Activated CD4-positive, alpha-beta memory T cell treated with anti-CD3 and anti-CD28 coated beads for 36 hours (primary cell): ENCODE measurements at places on chromosomes 16 and 17. TPM values are rescaled to one million over a fixed set of nuclear protein-coding genes. Genes with fewer than 3 reads are reported as not detected.

DNA sequence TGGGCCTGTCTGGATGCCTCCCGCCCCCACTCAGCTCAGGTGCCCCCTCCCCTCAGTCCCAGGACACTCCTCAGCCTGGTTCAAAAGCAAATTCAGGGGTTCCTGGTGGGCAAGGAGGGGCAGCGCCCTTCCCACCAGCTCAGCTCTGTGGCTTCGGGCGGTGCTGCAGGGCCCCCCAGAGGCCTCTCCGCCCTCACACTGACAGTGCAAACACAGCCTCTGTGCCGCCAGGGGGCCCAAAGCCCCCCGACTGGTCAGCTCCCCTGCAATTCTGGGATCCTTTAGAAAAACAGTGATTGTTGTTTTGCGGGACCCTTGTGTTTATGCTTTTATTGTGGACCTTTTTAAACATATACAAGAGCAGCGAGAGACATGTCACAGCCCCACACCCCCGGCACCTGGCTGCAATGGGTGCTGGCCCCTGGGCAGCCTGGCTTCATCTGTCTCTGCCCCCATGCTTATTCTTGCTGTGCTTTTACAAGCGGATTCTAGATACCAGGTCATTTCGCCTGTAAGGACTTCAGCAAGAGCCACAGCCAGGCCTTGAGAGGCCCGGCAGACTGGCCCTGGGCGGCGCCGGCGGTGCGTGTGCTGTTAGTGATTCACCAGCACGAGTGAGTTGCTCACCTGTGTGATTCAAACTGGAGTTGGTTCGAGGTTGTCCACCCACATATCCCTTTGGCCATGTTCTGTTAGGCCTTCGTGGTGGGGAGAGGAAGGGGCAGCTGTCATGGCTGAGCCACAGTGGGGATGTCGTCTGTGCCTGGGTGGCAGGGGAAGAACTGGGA is 21.2 kb downstream of the ZNF469 start:
- DNase-seq: no peak

DNA sequence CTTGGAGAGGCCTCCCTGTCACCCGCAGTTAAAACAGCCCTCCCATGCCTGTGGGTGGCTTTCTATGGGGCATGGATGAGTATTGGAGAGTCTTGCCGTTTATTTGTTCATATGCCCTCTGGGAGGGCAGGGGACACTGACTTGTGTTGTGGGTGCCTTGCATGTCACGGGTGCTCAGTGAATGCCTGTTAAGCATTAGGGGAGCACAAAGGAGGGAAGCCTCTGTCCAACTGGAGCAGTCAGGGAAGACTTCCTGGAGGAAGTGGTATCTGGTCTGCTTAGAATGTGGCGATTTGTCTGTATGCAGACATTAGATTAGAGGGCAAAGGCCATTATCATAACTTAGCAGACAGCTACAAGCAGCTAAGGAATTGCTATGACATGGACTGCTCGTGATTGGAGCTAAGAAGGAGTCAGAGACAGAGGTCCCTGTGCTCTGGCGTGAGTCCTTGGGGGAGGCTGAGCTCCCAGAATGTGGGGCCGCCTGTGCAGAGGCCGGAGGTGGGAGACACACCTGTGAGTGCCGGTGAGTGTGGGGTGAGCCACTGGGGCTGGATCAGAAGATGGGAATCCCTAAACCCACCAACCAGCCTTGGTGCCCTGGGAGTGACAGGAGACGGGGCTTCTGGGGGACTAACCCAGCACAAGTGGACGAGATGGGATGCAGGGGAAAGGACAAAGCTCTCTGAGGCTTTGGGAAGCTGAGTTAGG is 286.1 kb downstream of the SEC14L1 start:
- no peak for DNase-seq

SMIM36 gene
- total RNA-seq: not detected

DNA sequence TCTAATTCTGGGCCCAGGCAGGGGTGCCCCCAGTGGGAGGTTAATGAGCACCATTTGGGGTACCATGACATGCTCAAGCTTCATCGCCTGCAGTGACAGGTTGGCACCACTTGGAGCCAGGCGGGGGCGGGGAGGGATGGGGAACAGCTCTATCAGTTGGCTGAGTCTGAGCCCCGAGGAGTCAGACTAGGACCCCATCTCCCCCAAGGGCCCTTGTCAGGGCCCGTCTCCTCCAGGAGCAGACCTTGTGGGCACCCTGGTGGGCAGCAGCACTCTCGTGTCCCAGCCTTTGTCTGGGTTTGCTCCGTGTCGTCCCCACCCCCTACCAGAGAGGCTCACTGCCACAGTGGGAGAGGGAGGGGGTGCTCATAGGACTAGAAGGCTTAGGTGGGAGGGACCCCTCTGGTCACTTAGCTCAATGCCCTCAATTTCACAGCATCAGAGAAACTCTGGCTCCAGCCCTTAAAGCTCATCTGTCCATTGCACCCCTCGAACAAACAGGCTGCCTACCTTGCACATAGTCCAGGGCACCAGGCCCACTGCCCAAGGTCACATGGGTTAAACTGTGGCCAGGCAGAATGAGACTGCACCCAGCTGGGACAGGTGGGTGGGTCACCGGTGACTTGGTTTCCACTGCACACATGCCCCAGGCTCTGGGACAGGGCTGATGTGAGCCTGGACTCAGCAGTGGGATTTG is 4.1 kb downstream of the PPP1R9B start:
- DNase-seq: peak; percentile 56

OMG gene
- total RNA-seq: 0.15 TPM

GRCh38 chr17:66306446-66306845 is 4.0 kb downstream of the PRKCA start:
- no peak for DNase-seq

DNA sequence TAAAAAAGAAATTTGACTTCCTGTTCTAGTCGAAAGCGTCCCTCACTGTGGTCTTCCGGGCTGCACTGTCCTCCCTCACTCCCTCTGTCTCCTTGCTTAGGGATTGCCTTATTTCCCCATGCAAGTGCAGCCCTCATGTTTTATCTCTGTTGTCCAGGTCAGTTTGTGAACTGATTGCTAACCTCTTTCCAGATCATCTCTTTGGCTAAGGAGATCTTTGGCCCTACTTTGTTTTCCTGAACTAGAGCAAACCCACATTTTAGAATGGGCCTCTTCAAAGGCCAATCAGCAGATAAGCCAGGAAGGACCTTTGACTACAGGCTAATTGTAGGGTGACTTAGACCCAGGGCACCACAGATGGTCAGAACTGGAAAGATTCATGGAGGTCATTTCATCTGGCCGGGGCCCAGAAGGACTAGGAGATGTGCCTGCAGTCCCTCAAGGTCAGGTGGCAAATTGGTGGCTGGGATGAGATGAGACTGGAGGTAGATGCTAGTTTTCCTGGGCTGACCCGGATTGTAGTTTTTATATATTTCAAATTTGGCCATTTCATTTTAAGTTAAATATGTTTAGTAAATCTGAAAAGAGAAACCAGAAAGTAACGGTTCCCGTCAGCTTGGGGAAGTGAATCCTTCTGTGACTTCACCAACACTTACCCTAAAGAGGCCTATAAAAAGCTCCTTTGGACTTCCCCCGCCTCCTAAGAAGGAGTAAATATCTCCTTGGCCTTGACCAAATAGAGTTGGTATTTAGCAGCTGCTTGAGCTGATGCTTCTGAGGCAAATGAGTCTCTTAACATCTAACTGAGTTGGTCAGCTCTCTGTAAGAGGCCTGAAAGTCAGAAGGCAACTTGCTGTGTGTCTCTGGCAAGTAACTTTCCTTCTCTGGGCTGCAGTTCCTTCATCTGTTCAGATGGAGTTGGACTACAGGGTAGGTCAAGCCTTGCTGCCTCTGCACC is 6.2 kb upstream of the SLC25A19 start:
- DNase-seq: peak; percentile 58

GRCh38 chr17:47693731-47694580 is at the start of gene TBKBP1:
Gene TBKBP1 (plus strand): TSS chr17:47694161. CDS start chr17:47696113, 1,952 bp downstream.
- peak; percentile 63 for DNase-seq

- DNase-seq: peak; percentile 32
Observed at GRCh38 chr17:18963126-18964017, 11.4 kb downstream of the SLC5A10 start.

TMIGD1 gene
- not detected for total RNA-seq

DNA sequence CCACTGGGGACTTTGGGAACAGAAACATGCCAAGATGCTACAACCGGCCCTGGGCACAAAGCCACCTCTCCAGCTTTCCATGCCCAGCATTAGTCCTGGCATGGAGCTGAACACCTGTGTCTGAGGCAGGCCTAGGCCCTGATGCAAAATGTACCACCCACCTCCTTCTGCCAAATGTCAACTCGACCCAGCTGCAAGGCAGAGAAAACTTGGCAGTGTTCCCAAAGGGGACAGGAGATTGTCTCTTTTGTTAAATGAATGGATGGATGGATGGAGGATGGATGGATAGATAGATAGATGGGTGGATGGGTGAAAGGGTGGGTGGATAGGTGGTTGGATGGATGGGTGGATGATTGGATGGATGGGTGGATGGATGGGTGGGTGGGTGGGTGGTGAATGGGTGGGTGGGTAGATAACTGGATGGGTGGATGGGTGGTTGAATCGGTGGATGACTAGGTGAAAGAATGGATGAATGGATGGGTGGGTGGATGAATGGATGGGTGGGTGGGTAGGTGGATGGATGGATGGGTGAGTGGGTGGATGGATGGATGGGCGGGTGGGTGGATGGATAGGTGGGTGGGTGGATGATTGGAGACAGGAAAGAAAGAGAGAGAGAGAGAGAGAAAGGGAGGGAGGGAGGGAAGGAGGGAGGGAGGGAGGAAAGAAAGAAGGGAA is 73.4 kb upstream of the TNRC6C start:
- no peak for DNase-seq

DNA sequence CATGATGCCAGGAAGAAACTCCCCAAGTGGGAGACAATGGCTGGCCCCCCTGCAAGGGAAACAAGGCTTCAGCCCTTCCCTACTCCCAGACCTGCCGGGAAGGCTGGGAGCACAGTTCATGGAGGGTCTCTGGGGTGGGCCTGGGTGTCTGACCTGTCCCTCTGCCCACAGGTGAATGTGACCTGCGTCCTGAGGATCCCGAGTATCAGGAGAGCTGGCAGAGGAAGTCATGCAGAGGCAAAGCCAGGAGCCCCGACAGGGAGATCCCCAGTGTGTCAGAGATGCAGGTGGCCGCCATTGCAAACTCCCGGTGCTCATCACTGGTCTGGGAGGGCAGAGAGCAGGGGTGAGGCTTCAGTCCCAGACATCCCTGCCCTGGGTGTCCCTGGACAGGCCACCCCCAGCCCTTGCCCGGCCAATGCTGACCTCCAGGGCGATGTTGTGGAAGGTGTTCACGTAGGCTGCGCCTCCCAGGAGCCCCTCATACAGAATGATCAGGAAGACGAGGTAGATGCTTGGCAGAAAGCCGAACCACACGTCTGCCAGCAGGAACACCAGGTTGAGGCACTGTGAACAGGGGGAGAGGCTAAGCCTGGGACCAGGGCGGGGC is 5.3 kb upstream of the NPIPB7 start:
- no peak for DNase-seq

SSTR5 gene
- not detected for total RNA-seq

DNA sequence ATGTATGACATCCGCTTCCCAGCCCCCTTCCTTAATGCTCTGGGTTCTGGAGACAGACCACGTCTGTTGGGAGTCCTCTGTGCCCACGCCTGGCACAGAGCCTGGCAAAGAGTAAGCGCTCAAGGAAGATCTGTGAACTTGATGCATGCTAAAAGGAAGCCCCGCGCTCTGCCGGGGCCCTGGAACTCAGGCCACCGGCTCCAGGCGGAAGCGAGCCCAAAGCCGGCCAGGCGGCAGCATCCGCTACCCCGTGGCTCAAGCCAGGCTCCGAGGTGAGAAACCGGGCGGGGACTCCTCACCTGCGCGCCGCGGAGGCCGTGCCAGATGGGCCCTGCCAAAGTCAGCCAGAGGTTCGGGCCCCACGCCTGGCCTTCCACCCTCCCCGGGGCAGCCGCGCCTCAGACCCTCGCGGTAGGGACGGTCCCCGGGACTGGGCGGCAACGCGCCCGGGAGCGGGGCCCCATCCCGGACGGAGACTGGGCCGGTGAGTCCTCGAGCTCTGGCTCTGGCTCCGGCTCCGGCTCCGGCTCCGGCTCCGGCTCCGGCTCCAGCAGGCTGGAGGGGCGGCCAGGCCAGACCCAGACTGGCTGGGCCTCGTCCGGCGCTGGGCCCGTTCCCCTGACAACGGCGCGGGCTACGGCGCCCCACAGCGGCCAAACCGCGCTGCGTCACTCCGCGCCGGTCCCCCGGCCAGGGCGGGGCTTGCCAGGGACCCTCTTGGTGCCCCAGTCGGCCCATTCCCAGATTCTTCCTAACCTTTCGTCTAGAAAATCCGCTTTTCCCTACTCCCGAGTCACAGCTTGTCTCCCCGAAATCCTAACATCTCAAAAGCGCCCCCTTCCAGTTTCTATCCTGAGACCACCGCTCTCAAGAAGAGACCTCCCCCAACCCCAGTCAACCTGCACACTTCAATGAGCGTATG is at the start of gene ZDHHC1:
Gene ZDHHC1 (minus strand): TSS at position 606 of the 922 bp plus-strand sequence. CDS start 8,702 bp downstream, outside the sequence.
- peak; percentile 66 for DNase-seq

RAMP2 gene
- total RNA-seq: not detected

DNA sequence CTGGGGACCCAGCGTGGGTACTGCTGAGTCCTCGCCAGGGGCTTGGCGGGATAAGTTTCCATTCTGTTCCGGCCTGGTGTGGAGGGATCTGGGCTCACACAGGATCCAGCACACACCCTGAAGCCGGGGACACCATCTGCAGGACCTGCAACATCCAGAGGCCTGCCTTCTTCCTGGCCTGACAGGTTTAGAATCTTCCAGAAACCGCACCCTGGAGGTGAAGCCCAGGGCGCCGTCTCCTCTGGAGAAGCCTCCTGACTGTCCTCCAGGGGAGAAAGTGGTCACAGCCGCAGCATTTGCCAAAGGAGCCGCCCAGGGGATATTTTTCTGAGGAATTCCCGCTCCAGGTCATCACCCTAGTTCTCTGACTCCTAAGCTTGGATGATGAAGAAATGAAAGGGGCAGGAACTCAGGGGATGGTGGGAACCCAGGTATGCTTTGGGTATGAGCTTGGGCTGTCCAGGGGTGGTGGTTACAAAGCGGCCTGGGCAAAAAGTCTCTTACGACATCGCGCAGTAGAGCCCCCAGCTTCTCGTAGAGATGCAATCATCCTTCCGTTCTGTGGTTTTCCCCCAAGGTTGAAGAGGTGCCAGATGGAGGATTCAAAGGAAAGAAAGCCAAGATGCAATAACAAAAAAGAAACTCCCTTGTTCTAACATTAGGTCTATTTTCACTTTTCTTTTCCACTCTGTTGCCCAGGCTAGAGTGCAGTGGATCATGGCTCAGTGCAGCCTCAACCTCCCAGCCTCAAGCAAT is 9.1 kb upstream of the CRISPLD2 start:
- DNase-seq: peak; percentile 30

GRCh38 chr16:12098429-12099310 is 122.1 kb downstream of the SNX29 start:
- DNase-seq: peak; percentile 28

DNA sequence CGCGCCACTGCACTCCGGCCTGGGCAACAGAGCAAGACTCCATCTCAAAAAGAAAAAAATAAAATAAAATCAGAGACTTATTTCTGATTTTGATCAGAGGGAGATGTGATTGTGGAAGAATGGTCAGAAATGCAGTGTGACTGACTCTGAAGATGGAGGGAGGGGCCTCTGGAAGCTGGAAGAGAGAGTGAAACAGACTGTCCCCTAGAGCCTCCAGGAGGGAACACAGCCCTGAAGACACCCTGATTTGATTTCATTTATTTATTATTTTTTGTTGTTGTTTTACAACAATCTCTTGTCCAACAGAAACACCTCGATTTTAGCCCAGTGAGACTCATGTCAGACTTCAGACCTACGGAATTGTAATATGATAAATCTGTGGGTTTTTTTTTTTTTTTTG is 26.1 kb downstream of the BCL7C start:
- DNase-seq: no peak

- DNase-seq: no peak
Observed at GRCh38 chr16:74623839-74624235, 16.9 kb upstream of the GLG1 start.

OSGIN1 gene
- total RNA-seq: 0.40 TPM

RAB11FIP4 gene
- 35.0 TPM for total RNA-seq
